ENCODE measurements at places on chromosomes 16 and 17.
A peak's percentile ranks its signal among the peaks of the same experiment; 100 is the strongest.

GRCh38 chr16:84292011-84292410 is 2.7 kb upstream of the WFDC1 start:
- no peak for DNase-seq

- no peak for DNase-seq
Measured at GRCh38 chr17:1173432-1174262, 6.1 kb downstream of the ABR start.

GRCh38 chr17:66018786-66019185 is 173.1 kb downstream of the CEP112 start:
- DNase-seq: no peak

DNA sequence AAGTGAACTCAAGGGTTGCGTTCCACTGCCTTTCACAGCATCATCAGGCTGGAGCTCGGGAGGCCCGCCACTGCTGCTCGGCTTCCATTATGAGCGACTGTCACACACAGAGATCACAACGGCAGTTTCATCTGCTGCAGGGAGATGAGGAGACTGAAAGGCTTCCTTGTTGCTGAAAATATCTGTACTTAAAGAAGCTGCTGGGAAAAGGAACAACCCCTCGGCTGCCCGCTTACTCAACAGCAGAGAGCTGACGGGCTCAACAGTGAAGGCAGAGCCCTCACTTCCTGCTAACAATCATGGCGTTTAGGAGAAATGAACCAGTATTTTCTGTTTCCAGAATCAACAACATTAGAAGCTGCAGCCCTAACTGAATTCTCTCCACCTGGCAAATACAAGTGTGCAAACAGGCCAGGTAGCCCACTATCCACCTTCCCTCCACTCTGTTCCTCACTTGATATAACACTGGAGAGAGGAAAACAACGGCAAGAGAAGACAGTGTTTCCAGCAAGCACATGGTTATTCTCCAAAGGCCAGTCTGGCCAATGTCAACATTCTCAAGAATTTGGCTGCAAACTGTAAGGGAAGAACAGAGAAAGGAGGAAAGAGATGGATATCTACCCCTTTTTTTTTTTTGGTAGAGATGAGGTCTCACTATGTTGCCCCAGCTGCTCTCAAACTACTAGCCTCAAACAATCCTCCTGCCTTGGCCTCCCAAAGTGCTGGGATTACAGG is 33.7 kb downstream of the MBTPS1 start:
- no peak for DNase-seq

DNA sequence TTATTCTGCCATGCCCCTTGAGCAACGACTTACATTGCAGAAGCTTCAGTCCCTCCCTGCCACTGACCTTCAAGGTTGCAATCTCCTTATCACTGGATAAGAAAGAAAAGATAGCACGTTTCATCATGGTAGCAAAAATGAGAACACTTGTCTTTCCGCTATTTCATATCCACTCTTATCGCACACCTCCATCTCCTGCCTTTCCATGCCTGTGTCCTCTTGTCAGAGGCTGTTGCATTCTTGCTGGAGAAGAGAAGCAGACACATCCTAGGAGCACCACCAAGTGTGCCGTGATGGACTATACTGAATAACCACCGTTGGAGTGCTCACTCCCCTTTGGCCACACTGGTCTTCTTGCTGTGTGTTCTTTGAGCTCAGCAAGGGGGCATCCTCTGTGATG is 230.6 kb upstream of the IRX3 start:
- DNase-seq: no peak

GRCh38 chr17:17849845-17850373 is 13.1 kb upstream of the SREBF1 start:
- peak; percentile 85 for DNase-seq

GRCh38 chr17:40615068-40615840 is 32.4 kb downstream of the SMARCE1 start:
- no peak for DNase-seq

DNA sequence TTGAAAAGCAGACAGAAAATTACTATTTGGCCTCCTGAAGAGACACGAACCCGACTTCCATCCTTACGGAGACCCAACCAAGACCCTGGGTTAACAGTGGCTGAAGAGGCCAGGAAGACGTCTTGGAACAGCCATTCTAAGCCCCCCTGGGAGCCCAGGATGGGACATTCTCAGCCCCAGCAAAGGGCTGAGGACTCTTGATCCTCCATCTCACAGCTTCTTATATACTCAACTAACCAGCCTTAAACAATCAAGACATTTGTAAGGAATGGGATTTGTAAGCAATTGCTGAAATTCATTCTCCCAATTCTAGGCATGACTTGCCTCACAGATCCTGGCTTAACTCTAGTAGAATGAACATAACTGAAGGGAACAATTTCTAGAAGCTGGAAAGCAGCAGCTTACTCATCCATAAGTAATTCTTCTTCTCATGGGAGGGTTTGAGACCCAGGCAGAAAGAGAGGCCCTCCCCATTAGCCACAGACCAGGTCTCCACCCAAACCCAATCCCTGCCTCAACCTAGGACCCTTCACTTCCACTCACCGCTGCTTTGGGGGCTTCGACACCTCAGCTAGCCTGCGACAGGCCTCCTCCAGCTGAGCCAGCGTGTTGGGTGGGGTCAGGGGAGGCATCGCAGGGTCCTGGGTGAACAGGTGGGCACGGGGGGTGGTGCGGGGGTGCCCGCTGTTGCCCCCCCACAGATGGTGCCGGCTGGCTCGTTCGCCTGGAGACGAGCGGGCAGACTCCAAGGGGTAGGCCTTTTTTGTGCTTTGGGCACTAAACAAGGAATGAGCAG is 25.5 kb downstream of the AXIN2 start:
- DNase-seq: no peak

DNA sequence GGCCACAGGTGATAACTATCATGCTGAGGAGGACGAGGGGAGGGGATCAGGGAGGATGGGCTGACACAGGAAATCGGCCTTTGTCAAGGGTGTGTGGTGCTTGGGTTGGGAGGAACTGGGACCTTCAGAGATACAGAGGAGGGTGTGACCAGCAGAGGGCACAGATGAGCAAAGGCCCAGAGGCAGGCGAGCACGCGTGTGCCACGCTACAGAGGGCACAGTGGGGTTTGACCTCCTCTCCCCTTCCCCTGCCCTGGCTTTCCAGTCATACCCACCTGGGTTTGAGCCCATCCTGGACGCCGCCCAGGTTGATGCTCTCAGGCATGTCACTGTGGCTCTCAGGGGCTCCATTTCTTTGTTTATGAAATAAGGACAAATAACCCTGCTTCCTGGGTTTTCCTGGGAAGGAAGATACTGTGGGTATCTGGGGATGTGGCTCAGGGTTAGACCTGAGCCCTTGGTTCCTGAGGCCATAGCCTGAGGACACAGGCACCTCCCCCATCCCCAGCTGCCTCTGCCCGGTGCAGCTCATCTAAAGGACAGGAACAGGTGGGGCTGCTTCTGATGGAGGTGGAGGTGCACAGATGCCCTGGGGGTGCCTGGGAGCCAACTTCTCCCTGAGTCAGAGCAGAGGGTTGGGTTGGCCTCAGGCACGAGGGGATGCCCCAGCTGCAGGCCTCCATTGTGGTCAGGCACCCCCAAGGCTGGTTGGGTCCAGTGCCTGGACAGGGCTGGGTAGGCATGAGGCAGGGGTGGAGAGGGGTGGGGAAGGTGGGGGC is 51.8 kb downstream of the BEAN1 start:
- DNase-seq: peak; percentile 88

DNA sequence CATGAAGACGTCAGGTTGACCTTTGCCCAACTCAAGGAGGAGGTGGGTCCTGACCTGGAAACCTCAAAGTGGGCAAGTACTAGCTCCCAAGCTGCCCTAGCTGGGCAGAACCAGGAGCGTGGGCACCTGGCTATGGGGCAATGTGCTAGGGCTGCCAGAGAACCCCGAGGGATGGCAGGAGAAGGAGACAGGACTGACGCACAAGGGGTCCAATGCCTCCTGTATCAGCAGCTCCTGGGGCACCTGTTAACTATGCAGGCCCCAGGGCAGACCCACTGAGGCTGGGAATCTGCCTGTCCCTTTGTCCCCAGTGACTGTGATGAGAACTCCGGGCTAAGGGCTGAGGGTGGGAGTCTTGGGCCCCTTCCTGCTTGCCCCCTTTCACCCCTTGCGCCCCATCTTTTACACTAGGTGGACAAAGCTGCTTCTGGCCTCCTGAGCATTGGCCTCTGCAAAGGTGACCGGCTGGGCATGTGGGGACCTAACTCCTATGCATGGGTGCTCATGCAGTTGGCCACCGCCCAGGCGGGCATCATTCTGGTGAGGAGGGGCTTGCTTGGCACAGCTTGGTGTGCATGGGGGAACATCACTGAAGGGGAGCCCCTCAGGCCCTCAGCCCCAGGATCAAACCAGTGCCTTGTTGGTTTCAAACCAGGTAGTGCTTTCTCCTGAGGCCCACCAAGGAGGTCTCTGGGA is 7.7 kb downstream of the CHAD start:
- no peak for DNase-seq

- DNase-seq: no peak
Measured at GRCh38 chr17:57120814-57121213, 35.8 kb downstream of the AKAP1 start.

DNA sequence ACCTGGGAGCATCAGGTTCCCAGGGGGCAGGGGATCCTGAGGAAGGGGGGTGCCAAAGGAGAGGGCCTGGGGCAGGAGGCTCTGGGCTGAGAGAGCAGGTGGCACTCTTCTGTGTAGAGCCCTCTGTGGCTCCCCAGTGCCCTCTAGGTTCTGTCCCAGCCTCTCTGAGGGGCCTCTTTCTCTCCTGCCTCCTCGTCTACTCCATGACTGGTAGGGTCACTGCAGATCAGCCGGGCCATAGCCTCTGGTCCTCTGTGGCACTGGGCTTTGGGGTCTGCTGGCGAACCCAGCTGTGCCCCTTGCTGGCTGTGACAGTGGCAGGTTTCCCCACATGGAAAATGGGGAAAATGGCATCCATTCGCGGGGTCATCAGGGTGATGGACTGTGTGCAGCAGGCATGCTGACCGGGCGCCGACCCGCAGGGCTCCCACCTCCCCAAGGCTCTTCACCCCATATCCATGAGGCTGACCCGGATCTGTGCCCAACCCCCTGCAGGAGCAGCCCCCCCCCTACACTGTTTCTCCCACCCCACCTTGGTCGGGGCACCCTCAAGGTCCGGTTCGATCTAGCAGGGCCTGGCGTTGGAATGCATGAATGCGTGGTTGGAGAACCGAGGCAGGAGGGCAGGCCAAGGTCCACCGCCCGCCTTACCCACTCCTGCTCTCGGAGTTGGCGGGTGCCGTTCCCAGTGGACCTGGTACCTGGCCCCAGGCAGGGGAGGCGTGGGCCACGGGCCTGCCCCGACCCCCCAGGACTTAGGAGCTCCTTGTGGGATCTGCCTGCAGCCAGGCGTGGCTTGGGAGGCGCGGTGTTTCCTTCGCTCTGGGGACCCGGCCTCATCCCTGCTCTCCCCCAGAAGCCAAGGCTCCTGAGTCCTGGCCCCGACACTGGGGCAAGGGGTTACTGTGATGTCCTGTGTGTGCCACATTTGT is 6.5 kb downstream of the GLIS2 start:
- DNase-seq: no peak

GRCh38 chr16:79914961-79915720 is 314.6 kb upstream of the MAF start:
- DNase-seq: no peak

- no peak for DNase-seq
Measured at GRCh38 chr17:59637611-59638310, 18.1 kb downstream of the CLTC start.

GRCh38 chr16:11138769-11139325 is 117.2 kb downstream of the SOCS1 start:
- no peak for DNase-seq

GRCh38 chr16:89863741-89864526 is 9.5 kb upstream of the TCF25 start:
- peak; percentile 63 for DNase-seq

GRCh38 chr17:62093188-62094155 is 28.4 kb upstream of the MED13 start:
- no peak for DNase-seq

DNA sequence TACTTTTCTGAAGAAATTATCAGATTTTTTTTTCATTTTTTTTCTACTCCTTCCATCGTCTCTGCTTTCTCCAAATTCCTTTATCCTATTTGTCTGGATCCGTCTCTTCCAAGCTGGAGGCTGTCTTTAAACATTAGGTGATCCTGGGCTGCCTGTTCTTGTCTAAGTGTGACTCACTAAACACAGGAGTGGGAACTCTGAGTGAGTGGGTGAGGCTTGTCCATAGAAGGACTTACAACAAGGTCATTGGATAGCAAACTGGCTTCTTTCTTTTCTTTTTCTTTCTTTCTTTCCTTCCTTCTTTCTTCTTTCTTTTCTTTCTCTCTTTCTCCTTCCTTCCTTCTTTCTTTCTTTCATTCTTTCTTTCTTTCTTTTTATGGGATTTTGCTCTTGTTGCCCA is 18.2 kb downstream of the ALOX15 start:
- no peak for DNase-seq

GRCh38 chr16:62965831-62966230 is 929.6 kb upstream of the CDH8 start:
- no peak for DNase-seq

- DNase-seq: no peak
Measured at GRCh38 chr16:586047-586644, 3.7 kb upstream of the RAB40C start.

- no peak for DNase-seq
Measured at GRCh38 chr16:67678354-67679023, 11.9 kb downstream of the C16orf86 start.

GRCh38 chr16:17321824-17322223 is 148.9 kb downstream of the XYLT1 start:
- DNase-seq: no peak

GRCh38 chr16:55809851-55810250 is 23.0 kb downstream of the CES1 start:
- no peak for DNase-seq

GRCh38 chr16:11405331-11406176 is 60.3 kb downstream of the RMI2 start:
- peak; percentile 74 for DNase-seq

DNA sequence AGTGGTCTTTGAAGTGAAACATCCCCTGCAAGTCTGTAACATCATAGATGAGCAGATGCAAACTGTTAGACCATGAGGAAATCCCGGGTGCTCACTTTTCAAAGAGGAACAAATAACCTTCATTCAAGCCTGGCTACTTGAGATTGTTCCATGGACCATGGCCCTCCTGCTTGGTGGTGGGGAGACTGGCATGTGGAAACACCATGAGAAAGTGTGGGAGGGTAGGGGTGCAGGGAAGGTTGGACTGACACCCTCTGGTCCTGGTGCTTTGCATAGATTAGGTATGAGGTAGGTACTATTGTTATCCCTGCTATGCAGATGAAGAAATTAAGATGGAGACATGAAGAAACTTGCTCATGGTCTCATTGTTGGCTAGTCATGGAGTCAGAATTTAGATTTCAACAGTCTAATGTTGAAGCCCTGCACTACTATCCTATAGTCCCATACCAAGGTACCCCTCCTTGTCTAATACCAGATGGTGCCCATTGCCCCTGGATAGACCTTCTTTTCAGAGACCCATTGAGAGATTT is 59.0 kb downstream of the SPACA3 start:
- DNase-seq: no peak

- DNase-seq: no peak
Measured at GRCh38 chr17:70405492-70406220, 236.3 kb downstream of the KCNJ2 start.

GRCh38 chr16:69906838-69907401 is 44.2 kb upstream of the CLEC18A start:
- no peak for DNase-seq

Data from activated CD8-positive, alpha-beta memory T cell treated with anti-CD3 and anti-CD28 coated beads, Interleukin-2, amount 50 U/mL, for 48 hours (primary cell).